Peyer's patch (tissue), 4 donors: ENCODE measurements at places on chromosomes 2 and 18. TPM values are rescaled to one million over a fixed set of nuclear protein-coding genes. Genes with fewer than 3 reads are reported as not detected.
A peak's percentile ranks its signal among the peaks of the same experiment; 100 is the strongest.

- no peaks in the 10 kb centered on the region for H3K36me3 ChIP-seq
- H3K27ac ChIP-seq, result no peak overlapping the region
These were observed 18.5 kb upstream of the CCNT2 start for GRCh38 chr2:134900151-134900550.

DNA sequence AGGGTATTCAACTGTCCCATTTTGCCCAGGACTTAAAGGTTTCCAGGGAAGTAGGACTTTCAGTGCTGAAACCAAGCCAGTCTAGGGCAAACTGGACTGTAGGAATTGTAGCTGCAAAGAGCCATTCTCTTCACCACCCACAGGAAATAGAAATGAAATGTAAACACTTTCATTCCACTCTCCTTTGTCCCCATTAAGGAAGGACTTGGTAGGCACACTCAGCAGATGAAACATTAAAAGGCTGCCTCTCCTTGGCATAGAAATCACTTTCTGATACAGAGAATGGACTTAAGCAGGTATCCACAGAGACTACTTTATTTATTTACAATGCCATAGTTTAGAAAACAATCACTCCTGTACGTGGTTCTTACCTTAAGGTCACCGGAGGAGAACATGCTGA is 102.9 kb upstream of the CCDC195 start:
- H3K27ac ChIP-seq, result no peak overlapping the region
- DNase-seq, result no peak
- no peaks in the 10 kb centered on the region for H3K27me3 ChIP-seq
- H3K4me3 ChIP-seq, result no peak overlapping the region
- no peaks in the 10 kb centered on the region for H3K4me1 ChIP-seq

DNA sequence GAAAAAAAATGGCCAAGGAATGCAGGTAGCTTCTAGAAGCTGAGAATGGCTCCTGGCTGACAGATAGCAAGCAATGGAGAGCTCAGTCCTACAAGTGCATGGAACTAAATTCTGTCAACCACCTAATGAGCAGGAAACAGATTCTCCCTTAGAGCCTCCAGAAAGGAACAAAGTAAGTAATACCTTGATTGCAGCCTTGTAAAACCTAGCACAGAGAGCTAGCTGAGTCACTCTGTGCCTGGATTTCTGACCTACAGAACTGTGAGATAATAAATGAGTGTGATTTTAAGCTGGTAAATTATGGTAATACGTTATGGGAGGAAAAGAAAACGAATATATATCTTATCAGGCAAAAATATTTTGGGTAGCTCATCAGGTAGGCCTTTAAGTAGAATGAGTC is 7.4 kb upstream of the LNPK start:
- no peaks in the 10 kb centered on the region for H3K27me3 ChIP-seq
- no peak for DNase-seq
- no peak overlapping the region for H3K4me3 ChIP-seq
- no peaks in the 10 kb centered on the region for H3K36me3 ChIP-seq
- H3K27ac ChIP-seq, result no peak overlapping the region

GRCh38 chr2:24317491-24317920 is 42.8 kb downstream of the ITSN2 start:
- H3K4me1 ChIP-seq, result no peaks in the 10 kb centered on the region
- DNase-seq, result no peak
- no peaks in the 10 kb centered on the region for H3K27me3 ChIP-seq
- no peak overlapping the region for H3K4me3 ChIP-seq
- no peak overlapping the region for H3K27ac ChIP-seq
- no peaks in the 10 kb centered on the region for H3K36me3 ChIP-seq

GRCh38 chr18:65016631-65017371 is 734.0 kb upstream of the CDH7 start:
- no peak for DNase-seq
- H3K27me3 ChIP-seq, result no peaks in the 10 kb centered on the region
- H3K27ac ChIP-seq, result no peak overlapping the region
- no peak overlapping the region for H3K4me3 ChIP-seq
- no peaks in the 10 kb centered on the region for H3K36me3 ChIP-seq

GRCh38 chr2:203859030-203859789 is 8.4 kb upstream of the CTLA4 start:
- no peak for DNase-seq
- H3K27ac ChIP-seq, result peak overlapping the region; percentile 13
- no peak overlapping the region for H3K4me3 ChIP-seq
- no peaks in the 10 kb centered on the region for H3K36me3 ChIP-seq
- H3K4me1 ChIP-seq, result no peaks in the 10 kb centered on the region
- no peaks in the 10 kb centered on the region for H3K27me3 ChIP-seq

DNA sequence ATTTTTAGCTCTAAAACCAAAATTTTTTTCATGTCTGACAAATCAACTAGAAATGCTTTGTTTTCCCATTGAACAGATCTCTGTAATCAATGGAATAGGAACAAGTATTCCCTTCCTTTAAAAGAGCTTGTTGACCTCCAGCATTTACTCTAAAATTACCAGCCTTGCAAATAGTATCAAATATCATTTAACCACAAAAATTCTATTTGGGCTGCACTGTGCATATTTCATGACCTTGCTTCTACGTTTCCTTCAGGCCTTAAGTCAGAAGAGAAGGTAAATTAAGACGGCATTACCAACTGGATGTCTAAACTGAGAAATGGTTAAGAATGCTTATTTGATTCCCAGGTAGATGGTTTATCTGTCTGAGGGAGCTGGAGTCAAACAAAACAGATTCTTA is 33.3 kb upstream of the NRXN1 start:
- H3K36me3 ChIP-seq, result no peaks in the 10 kb centered on the region
- no peak overlapping the region for H3K27ac ChIP-seq
- DNase-seq, result no peak

DNA sequence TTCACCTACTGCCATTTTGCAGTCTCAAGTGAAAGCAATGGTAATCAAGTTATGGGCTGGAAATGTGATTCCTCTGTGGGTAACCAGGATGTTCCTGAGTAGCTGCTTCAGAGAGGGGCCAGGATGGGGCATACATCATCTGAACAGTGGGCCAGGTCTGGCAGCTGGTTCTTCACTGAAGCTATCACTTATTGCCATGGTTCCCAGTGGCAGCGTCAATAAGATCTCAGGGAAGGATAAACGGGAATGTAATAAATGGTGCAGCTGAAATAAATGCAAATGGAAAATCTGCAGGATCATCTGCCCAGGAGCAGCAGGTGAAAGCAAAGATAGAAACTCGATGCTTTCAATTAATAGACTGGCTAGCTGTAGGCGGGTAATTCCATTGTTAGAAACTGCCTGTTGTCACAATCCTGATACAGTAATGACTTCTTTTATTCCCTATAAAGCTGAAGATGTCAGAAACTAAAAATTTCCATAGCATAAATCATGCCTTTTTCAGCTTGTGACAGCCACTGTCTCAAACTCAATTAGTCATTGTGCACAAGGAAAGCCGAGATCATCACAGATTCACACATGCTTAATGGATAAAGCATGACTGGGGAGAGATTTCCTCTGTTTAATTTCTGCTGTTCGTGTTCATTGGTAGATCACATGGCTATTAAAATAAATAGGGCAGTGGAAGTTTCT is 56.2 kb upstream of the CCDC85A start:
- no peaks in the 10 kb centered on the region for H3K36me3 ChIP-seq
- H3K27ac ChIP-seq, result no peak overlapping the region
- H3K4me1 ChIP-seq, result no peaks in the 10 kb centered on the region
- DNase-seq, result no peak
- no peak overlapping the region for H3K4me3 ChIP-seq
- no peaks in the 10 kb centered on the region for H3K27me3 ChIP-seq

DNA sequence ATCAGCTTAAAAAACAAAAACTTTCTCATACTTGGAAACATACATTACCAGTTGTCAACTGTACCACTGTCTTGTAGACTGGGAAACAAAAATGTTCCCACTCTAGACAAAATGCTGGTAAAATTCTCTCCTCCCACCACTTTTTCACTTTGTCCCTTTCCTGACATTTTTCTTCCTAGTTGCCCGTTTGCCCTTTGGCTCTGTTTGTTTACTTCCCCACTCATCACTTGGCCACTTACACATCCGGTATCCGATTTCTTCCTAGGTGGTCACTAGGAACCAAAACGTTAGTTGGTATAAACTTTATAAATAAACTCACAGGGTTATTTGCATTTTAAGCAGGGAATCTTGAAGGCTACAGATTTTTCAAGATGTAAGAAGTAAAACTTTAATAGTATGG is 84.9 kb downstream of the METTL4 start:
- H3K36me3 ChIP-seq, result no peaks in the 10 kb centered on the region
- no peaks in the 10 kb centered on the region for H3K4me1 ChIP-seq
- no peak overlapping the region for H3K4me3 ChIP-seq
- H3K27me3 ChIP-seq, result no peaks in the 10 kb centered on the region
- no peak overlapping the region for H3K27ac ChIP-seq
- DNase-seq, result no peak

GRCh38 chr2:100674666-100675065 is 111.9 kb downstream of the PDCL3 start:
- no peak overlapping the region for H3K27ac ChIP-seq
- H3K36me3 ChIP-seq, result no peaks in the 10 kb centered on the region
- H3K4me1 ChIP-seq, result no peaks in the 10 kb centered on the region
- DNase-seq, result no peak

DNA sequence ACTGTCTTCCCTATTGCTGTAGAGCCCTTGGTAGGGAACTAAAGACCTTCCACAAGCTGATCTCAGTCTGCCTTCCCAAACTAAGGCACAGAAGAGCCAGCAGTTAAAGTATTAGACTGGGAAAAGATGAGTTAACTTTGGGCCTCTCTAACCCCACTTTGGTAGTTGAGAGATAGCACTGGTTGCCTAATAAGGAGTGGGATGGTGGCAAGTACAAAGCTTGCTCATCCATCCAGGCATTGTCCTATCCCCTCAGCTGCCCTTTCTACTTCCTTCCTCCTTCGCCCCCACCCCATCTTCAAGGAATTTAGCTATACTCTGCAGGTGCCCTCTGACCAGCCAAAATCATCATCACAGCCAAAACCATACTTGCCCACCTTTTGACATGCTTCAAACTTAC is 22.2 kb upstream of the AFTPH start:
- H3K27me3 ChIP-seq, result no peaks in the 10 kb centered on the region
- no peak for DNase-seq
- H3K27ac ChIP-seq, result no peak overlapping the region
- H3K4me1 ChIP-seq, result no peaks in the 10 kb centered on the region
- no peaks in the 10 kb centered on the region for H3K36me3 ChIP-seq

SNED1 gene
- 83.3 TPM for total RNA-seq

CRYGC gene
- total RNA-seq, result not detected

NYAP2 gene
- total RNA-seq, result not detected

BCL11A gene
- total RNA-seq, result 94.9 TPM

SERPINB5 gene
- 5.2 TPM for total RNA-seq
